Stimulated activated CD4-positive, alpha-beta T cell treated with anti-CD3 and anti-CD28 coated beads, Interleukin-15, amount 100 ng/mL, for 48 hours (primary cell): ENCODE measurements at places on chromosomes 7 and 10.

- DNase-seq: peak; percentile 19
Observed at GRCh38 chr10:11515596-11516430, 95.6 kb downstream of the USP6NL start.

- DNase-seq: no peak
Observed at GRCh38 chr7:31767686-31768358, 80.8 kb downstream of the PPP1R17 start.

DNA sequence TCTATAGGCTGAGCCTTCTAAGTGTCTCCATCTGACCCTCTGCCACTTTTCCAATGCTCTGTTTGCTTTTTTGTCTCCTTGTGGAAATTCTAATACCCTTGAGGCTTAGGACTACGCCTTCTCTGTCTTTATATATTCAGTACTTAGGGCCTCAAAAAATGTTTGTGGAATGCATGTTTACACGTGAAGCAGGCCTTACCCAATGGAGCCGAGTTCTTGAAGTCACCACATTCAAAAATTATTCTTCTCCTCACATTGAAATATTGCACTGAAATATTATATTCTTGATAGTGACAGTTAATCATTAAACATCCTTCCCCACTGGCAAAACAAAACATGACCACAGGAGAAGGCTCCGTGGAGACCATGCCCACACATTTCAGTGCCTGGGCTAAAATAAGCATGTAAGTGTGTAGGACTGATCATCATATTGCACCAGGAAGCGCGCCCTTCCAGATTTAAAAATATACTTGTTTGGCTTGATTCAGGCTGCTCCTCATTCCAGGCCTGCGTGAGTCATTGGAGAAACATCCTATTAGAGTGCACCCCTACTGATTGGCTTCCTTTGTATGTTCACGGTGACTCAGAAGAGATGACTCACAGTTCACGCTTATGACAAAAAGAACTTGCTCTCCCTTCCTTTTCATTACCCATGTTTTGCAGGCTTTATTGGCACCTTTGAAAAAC lies 307.4 kb upstream of the AOAH start:
- DNase-seq: peak; percentile 23

DNA sequence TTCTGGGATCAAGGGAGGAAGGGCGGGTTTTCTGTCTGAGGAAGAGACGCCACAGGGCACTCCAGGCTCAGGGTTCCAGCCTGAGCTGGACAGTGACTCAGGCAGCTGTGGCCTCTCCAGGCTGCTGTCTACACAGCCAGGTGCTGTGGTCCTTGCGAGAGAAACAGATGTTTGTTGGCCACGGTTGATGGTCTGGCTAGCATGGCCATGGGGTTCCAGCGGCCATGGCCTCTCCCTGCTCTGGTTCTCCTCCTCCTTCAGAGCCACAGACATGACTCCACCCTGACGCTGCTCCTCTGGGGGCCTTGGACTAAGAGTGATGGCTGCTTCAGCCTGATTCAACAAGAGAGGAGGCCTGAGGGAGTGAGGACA lies 75.9 kb downstream of the AFAP1L2 start:
- DNase-seq: no peak

GRCh38 chr10:30413996-30414576 lies 19.9 kb upstream of the MAP3K8 start:
- DNase-seq: no peak

DNA sequence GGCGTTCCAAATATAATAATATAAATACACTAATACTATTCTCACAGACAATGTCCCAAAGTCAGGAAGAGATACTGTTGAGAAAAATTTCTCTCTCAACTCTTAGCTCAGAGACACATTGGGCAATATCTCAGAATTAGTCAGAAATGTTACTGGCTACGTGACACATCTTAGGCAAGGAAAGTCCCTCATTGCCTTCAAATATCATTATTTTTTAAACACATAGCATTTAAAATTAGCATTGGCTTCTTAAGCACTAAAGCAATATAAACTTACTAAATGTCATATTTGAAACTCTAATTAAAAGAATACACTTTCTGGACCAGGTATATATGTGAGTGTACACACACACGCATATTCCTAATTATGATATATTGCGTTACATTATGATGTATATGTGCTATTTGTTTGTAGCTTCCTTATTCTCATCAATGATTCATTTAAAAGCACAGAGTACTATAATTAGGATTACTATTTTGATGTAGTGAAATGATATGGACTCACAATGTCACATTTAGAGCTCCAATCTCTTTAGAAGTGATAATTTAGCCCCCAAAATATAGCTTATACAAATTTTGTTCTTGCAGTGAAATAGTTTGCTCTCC lies 255.8 kb downstream of the TWIST1 start:
- DNase-seq: no peak

DNA sequence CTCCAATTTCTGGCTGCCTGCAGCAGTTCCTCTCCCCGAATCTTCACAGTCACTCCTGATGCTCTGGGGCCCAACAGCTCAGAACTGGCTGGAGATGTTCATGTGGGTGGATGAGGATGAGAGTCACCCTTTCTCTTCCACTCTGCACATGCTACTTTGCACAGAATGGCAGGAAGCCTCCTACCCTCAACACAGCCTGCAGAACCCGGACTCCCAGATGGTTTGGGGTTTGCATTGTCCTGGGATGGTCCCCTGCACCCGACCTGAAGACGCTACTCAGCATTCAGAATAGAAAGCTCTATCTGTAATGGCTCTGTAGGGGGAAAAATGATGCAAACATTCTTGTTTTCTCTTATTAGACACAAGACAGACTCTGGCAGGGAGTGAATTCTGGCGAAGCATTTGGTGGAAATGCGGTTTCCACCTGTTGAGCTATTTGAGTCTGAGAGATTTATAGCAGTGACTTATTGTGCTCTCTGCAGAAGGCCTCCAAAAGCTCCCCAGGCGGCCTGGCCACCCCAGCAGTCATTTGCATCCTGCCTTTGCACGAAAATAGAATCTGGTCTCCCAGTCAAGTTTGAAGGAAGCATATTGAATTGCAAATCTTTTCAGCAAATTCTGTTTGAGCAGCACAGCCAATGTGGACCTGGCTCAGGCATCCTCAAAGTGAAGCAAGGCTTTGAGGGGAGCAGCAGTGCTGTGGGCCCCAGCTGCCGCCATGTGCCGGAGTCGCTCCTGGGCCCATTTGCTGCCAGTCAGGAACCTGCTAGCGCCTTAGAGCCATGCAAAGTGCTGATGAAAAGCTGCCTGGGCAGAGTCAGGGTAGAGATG lies 309.3 kb downstream of the TCERG1L start:
- DNase-seq: no peak

DNA sequence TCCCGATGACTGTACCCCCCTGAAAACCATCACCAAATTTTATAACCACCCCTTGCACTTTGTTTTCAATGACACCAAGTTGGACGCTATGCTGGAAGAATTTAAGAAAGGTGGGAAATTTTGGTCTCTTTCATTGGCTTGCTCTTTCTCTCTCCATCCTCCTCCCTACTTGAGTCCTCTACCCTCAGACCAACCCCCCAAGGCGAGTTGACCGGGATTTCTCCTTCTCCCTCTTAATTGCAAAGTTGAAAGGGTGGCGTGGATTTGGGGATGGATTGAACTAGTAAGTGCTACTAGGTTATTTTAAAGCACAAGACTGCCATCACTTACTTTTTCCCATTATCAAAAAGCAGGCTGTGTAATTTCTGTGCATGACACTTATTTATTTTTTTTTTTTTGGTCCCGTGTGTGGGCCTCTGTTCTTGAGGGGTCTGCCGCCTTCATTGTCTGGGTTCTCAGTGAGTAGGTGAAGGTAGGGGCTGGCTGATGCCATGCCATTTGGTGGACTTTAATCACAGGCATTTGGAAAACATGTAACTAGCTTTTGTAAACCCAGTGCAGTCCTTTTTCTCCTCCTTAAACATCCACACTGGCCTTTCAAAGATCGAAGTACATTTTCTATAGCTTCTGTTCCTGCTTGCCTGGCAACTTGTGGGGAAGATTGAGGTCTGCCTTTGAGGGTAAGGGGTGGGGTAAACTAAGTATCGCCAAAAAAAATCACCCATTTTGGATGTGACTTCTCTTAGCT lies 2.1 kb downstream of the CNNM2 start:
- DNase-seq: no peak

GRCh38 chr7:92973293-92973731 lies 136.9 kb upstream of the CDK6 start:
- no peak for DNase-seq

DNA sequence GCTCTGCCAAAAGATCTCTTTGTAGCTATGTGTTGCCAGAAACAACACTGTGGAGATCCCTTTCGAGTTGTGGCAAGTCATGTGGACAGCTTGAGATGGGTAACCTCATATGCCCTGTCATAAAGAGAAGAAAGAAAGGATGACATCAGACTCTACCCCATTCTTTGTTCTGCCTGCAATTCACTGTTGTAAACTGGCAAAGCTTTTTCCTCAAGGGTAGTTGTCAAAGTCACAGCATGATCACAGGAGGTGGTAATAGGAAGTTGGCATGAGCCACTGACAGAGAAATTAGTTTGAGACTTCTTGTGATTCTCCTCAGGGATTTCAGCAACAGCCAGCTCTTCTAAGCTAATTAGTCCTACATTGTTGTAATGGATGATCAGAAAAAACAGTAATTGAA lies 19.4 kb upstream of the MINDY3 start:
- DNase-seq: no peak

DNA sequence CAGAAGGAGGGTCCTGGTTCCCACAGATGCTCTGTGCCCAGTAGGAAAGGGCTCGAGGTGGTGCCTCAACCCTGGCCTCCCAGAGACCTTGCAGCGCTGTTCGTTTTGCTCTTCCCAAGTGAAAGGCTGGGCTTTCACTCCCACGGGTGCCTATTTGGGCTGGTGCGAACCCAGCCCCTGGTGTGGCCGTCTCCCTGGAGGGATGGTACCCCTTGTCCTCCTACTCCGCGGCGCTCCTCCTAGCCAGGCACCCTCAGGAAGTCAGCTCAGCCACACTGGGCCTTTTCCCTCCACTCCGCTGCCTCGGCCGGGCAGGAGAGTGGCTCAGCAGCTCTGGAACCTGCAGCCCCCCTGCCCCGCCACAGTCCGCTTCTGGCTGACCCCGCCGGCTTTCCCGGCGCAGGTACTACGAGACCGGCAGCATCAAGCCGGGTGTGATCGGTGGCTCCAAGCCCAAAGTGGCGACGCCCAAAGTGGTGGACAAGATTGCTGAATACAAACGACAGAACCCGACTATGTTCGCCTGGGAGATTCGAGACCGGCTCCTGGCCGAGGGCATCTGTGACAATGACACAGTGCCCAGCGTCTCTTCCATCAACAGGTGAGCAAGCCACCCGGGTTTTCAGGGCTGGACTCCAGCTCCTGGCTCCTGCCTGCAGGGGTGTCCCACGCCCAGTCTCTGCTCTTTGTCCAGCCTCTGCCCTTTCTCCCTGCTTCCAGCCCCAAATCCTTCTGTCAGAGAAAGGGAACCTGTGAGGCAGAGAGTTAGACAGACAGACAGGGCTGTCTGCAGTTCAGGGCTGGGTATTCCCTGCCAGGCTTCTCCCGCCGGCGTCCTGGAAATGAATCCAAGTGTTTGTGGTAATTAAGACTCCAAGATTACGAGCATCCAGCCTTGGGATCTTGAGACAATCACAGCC lies 5.2 kb downstream of the PAX2 start:
- no peak for DNase-seq

DNA sequence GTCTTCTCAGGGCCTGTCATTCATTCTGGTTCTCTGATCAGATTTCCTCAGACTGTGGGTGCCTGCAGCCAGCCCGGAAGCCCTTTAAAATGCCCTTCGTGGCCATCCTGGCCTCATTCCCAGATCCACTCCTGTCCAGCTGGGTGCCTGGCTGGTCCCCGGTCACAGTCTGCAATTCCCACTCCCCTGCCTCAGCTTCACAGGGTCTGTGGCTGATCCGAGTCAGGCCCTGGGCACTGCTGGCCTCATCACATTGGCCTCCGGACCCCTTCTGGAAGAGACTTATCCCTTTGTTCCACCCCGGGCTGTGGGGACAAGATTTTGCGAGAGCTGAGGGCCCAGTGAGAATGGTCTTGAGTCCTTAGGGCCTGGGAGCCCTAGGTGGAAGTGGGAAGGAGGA lies 12.1 kb downstream of the DOCK1 start:
- DNase-seq: no peak

GRCh38 chr7:116259871-116260440 lies 49.6 kb downstream of the TES start:
- DNase-seq: no peak

DNA sequence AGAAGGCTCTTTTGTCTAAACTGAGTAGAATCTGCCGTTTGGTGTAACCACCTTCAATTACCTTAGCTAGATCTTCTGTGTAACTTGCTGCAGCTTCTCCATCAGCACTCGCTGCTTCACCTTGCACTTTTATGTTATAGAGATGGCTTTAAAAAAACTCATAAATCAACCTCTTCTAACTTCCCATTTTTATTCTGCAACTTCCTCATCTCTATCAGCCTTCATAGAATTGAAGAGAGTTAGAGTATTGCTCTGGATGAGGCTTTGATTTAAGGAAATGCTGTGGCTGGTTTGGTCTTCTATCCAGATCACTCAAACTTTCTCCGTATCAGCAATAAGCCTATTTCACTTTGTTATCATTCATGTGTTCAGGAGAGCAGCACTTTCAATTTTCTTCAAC lies 1131.9 kb upstream of the CELF2 start:
- no peak for DNase-seq

- no peak for DNase-seq
Observed at GRCh38 chr7:159000859-159001435, 143.7 kb downstream of the VIPR2 start.

DNA sequence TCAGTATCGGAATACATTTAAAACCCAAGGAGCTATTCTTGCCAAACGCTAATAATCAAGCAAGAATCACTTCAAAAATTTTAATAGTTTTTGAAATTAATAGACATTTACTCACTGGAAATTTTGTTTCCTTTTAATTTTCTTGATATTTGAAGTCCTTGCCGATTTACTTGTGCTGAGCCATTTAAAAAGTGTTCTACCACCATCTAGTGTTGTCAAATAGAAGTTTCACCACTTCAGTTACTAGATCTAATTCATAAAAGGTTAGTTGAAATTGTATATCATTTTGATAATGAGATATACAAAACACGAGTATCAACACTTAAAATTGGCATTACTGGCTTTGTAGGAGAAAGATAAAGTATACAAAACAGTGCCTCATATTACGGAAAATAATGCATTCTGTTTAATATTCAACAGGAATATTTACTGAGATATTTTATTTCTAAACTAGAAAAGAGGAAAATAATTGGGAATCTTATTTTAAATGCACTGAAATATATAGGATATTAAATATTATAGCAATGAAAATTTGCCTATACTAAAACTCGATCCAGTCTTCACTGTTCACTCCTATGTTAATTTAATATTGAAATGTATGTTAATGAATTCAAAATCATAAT lies 664.8 kb upstream of the SEMA3D start:
- DNase-seq: no peak
